ENCODE measurements at places on chromosomes 3 and 15. TPM values are rescaled to one million over a fixed set of nuclear protein-coding genes. Genes with fewer than 3 reads are reported as not detected.

Gene KIF23
- polyA plus RNA-seq: 34.9 TPM

Gene TM4SF4
- 1.8 TPM for polyA plus RNA-seq

Gene STAC
- 8.6 TPM for polyA plus RNA-seq

Gene CRYBG3
- 19.3 TPM for polyA plus RNA-seq

Gene AGBL1
- 0.13 TPM for polyA plus RNA-seq

Gene PCSK6
- polyA plus RNA-seq: 8.1 TPM

Gene GOLGA6L6
- polyA plus RNA-seq: not detected

Gene RUBCN
- polyA plus RNA-seq: 8.4 TPM

Gene NLGN1
- 2.8 TPM for polyA plus RNA-seq

Gene CLDN18
- 0.65 TPM for polyA plus RNA-seq

Gene DGKG
- polyA plus RNA-seq: 0.75 TPM

Gene ZMYND10
- 3.1 TPM for polyA plus RNA-seq

Gene PLA2G4E
- not detected for polyA plus RNA-seq

Gene ARRDC4
- 21.3 TPM for polyA plus RNA-seq

Gene ECE2
- 0.08 TPM for polyA plus RNA-seq

Gene RCCD1
- 14.9 TPM for polyA plus RNA-seq

Gene USP8
- 67.4 TPM for polyA plus RNA-seq

Measured in left renal cortex interstitium (tissue), 4 donors.